Iris pigment epithelial cell (primary cell): ENCODE measurements at places on chromosomes 4 and X.
A peak's percentile ranks its signal among the peaks of the same experiment; 100 is the strongest.

DNA sequence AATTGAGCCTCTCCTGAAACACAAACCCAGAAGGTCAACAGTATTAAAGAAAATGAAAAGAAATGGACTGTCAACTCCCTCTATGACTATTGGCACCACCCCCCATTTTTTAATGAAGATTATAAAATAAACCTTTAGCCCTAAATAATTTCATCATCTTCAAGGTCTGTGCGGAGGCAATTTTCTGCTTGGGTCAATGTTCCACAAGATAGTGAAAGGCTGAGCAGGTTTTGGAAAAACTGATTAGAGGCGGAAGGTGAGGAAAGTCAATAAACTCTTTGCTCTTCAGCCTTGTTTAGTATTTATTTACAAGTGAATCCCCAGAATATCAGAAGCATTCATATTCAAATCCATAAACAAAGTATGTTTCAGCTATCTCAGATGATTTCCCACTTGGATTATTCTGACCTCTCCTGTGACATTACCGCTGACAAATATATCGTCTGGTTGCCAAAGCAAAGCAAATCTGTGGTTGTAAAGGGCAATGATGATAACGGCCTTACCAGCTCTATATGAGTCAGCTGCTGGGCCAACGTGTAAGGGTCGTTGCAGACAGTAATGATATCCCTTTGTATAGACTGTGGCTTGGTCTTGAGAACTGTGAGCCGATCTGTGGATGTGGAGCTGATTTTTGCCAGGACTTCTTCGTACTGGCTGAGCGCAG is 24.0 kb downstream of the RASGEF1B start:
- no peak for DNase-seq

DNA sequence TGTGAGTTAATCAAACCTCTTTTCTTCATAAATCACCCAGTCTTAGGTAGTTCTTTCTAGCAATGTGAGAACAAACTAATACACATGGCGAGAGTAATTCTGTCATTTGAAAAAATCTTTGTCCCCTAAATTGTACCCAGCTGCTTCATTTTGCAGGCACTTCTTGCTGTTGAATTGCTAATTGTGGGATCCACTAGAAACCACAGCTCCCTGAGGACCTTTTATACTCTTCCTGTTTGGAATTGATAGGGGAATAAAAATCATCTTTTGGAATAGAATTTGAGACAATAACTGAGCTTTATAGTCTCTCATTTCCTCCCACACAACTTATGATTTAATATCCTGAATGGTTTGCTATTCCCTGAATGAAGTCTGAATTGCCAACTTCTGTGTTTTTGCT is 170.2 kb downstream of the PACRGL start:
- no peak for DNase-seq

DNA sequence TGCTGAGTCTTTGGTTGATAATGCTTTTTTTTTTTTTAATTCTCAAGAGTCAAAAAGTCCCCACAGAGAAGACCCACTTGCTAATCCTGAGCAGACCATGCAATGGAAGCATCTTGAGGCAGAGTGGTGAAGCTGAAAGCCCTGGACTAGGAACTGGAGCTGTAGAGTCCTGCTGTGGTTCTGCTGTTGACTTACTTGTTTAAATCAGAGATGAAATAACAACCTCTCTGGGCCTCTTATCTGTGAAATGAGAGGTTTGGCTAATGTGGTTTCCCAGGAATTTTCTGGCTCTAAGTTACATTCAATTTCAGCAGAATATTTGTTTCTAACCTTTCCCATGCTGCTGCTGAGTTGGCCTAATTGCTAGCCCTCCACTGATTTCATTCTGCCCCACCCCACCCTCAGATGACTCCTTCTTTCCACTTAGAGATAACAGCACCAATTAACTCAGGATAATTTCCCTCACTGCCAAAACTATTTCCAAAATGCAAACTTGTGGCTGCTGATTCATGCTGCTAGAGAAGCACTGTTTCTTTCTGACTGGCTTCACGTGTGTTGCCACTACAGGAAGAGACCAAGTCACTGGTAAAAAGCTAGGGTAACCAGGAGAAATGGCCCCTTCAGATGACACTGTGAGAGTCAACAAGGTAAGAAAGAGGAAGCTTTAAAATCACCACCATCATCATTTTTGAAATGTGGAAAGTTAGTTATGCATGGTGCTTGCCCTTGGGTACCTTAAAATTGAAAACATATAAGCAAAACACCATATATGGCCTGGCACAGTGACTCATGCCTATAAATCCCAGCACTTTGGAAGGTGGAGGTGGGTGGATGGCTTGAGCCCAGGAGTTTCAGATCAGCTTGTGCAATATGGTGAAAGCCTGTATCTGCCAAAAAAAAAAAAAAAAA is 326.4 kb downstream of the DCHS2 start:
- peak; percentile 66 for DNase-seq

DNA sequence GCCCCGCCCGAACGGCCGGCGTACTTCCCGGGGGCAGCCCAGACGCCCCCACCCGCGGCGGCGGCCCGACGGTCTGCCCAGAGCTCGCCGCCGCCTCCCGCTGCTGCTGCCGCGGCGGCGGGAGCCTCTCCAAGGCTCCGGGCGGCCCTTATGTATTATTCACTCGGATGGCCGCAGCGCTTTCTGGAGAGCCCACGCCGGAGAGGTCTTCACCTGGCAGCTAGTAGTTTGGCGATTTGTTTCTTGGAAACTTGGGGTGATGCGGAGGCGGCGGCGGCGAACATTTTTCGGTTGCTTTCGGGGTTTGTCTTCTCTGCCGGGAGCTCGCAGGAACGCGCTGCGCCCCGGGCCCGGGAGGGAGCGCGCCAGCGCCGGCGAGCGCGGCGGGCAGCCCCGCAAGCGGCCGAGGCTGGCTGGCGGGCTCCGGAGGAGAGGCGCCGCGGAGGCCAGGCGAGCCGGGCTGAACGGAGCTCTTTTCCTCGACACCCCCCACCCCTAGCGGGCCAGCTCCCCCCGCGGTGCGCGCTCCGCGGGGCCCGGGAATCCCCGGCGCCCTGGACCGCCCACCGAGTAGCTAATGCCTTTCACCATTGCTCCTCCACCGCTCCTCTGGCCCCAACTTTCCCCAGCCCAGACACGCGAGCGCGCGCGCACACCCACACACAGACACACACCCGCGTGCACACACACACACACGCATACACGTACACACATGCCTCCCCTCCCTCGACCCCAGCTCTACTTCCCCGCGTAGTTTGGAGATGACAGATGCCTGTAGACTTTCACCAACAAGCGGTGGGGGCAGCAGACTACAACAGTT is 113.5 kb downstream of the DHX15 start:
- DNase-seq = peak; percentile 54

- no peak for DNase-seq
Measured at GRCh38 chrX:96683997-96684338, 674 bp upstream of the DIAPH2 start.

GRCh38 chr4:109721033-109721432 is 8.8 kb downstream of the PLA2G12A start:
- DNase-seq = peak; percentile 45

DNA sequence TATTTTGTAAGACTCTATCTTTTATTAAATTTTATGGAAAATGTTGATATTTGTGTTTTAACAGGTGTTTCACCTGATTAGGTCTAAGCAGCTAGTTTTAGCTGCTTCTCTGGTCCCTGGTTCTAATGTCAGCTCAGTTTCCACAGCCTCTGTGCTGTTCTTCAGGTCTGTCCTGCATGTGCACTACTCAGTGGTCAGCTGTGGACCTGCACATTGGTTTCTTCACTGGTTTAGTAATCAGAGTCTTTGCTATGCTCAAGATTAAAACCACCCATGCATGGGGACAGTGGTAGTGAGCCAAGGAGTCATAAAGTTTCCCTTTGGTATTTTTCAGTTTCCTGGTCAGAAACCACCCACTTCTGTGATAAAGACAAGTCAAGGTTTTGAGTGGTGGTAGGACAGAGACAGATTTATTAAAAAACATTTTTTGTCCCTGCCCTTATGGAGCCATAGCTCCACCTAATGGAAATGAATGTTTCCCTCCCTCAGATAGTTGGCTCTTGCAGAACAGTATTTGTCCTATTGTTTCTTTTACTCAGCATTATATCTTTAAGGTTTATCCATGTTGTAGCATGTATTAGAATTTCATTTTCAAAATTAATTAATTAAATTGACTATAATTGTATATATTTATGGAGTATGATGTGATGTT is 36.8 kb upstream of the VBP1 start:
- DNase-seq = peak; percentile 2

GRCh38 chr4:182297659-182298058 is 54.5 kb downstream of the TENM3 start:
- DNase-seq = peak; percentile 80

DNA sequence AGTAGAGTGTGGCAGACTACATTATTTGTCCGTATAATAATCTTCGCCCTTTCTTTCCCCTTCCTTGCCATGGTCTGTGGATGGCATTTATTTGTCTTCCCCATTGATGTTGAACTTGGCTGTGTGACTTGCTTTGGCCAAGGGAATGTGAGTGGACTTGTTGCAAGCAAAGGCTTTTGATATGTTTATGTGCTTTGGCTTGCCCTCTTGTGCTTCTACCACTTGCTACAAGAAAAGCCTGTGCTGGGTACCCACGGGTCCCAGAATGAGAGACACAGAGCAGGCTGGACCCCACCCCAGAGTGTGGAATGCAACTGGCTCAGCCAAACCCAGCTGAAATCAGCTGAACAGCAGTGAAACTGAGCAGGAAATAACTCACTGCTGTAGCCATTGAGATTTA is 63.0 kb downstream of the FAM184B start:
- no peak for DNase-seq

DNA sequence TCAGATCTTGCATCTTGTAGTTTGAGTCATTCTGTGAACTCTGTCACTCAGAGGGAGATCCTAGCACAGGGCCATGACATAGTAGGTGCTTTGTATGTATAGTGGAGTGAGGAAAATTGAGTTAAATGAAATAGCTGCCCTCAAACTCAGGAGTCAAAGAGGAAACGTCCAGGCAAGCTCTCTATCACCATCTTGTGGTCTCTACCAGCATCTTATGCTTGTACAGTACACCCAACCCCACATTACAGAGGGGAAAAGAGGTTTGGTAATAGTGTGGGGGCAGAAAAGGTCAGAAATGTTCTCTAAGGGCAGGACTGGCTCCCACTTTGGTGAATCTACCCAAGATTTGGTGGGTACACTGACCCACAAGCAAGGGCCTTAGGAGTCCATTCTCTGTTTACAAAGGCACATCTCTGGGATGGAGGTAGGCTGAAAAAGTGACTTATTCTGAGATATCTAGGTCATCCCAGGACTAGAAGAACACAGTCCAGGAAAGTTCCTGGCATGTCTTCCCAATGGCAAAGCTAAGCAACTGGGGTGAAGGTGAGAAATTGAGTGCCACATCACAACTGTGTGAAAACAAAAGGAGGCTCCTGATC is 131.8 kb downstream of the OR13H1 start:
- peak; percentile 20 for DNase-seq

DNA sequence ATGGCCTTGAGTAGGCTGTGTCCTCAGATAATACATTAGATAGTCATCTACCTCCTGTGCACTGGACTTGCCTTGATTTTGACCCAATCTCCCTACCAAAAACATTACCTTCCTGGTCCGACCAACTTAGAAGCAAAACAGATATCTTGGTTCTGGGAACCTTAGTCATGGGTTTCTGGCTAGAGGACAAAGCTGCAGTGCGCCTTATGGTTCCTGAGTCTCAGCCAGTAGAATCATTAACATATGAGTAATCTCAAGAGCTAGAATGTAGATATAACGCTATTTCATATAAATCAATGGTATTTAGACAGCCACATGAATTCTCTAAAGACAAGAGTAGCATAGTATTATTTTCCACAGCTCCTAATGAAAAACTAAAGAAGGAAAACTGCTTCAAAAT is 83.1 kb downstream of the GRIA3 start:
- DNase-seq = no peak

DNA sequence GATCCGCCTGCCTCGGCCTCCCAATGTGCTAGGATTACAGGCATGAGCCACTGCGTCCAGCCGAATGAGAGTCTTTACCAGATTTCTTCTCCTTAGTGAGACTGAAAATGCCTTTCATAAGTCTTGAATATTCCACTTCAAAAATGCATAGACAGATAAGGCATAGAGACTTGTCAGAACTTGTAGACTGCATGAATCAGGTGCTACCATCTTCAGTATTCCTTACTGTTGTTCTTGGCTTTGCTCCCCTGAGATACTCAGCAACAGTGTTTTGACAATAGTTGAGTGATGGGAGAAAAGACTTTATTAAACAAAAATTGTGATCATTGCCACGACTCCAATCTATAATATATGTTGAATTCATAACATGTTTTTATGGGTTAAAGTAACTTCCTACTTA is 11.0 kb downstream of the TKTL2 start:
- no peak for DNase-seq

DNA sequence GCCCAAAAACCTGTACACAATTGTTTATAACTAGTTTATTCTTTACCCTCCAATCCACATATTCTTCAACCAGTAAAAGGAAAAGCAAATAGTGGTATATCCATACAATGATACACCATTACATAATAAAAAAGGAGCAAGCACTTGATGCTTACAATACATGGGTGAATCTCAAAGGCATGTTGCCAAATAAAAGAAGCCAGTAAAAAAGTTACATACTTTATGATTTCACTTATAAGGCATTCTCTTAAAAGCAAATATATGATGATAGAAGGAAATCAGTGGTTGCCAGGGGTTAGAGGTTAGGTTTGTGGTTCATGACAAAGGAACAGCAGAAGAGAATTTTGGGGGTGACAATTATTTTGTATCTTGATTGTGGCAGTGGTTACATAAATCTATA is 896.1 kb upstream of the LCORL start:
- DNase-seq = peak; percentile 60

DNA sequence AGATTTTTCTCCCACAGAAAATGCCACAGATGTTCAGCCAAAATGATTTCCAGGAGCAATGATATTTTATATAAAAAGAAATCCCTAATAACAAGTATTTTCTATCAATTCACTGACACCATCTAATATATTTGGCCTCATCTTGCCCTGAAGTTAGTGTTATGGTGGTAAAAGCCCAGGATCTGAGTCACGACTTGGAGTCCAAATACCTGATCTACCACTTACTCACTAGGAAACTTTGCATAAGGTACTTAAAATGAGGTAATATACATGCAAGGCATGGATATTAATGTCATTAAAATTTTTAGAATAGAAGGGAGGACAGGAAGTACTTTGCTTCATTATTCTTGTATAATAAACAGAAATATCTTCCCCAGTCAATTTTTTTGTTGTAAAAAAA is 16.3 kb downstream of the PPP3CA start:
- DNase-seq = peak; percentile 18

- peak; percentile 62 for DNase-seq
Measured at GRCh38 chr4:165394275-165394674, 15.5 kb downstream of the CPE start.

DNA sequence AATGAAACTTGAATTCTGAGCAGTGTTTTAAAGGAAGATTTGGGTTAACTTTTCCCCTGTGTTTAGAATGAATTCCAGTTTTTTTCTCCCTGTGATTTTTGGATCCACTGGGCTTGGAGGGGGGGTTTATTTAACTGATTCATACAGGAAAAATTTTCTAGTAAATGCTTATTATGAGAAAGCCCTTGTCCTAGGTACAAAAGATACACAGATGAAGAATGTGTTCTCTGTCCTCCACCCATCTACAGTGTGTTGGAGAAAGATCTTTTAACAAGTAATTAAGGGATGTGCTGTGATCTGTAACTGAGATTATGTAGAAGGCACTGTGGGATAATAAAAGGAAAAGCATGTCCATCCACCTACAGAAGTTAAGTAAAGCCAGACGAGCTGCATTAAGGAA is 103.9 kb downstream of the STIM2 start:
- DNase-seq = no peak

GRCh38 chr4:113646442-113646822 is 115.1 kb downstream of the CAMK2D start:
- peak; percentile 20 for DNase-seq
